ENCODE measurements at places on chromosomes 7 and 10.

GRCh38 chr7:130140551-130141160 is 64.5 kb downstream of the TMEM209 start:
- no peak for DNase-seq

- DNase-seq: no peak
Measured at GRCh38 chr7:49885593-49886285, 112.3 kb downstream of the VWC2 start.

DNA sequence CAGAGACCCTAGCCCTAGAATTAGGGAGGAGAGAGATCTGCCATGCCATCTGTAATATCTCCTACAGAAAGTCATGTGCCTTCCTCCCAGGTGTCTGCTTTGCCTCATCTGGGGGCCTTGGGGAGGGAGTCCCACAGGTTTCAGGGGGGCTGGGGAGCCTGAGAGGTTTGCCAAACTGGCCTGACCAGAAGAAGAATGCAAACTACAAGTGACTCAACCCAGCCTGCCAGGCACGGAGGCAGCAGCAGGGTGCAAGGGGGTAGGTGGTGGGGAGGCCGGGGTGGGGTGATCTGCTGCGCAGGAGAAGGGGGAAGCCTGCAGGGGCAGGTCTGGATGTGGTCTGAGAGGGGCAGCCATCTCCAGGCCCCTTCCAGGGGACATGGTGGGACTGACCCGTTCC is 9.6 kb upstream of the TRIM8 start:
- no peak for DNase-seq

DNA sequence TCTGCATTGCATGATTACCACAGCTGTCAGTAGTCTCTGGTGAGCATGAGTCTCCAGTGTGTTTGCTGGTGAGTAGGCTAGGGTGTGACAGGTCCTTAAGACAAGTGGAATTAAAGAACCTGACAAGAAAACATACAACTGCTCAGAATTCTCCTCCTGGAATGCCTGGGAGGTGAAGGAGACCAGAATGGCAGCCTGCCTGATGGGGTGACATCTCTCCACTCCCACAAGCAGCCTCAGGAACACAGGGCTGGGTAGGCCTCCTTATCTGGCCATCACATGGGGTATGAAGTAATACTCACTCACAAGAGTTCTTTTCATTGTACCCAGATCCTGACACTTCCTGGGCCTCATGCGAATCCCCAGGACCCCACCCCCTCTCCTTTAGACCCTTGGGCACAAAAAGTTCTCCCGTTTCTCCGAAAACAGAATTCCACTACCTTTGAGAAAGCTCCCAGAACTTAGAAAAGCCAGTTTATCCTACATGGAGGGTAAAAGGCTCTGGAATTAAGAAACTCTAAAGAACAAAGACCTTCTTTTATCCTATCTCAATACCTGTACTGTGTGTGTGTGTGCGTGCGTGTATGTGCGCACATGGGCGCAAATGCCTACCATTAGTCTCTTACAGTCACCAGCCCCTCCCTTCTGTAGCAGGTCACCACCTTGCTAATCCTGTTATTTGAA is 33.4 kb upstream of the C1GALT1 start:
- no peak for DNase-seq

- no peak for DNase-seq
Measured at GRCh38 chr10:81019029-81019890, 481.6 kb downstream of the SH2D4B start.

- peak; percentile 94 for DNase-seq
Measured at GRCh38 chr10:69318106-69318866, 40.0 kb downstream of the HK1 start.

DNA sequence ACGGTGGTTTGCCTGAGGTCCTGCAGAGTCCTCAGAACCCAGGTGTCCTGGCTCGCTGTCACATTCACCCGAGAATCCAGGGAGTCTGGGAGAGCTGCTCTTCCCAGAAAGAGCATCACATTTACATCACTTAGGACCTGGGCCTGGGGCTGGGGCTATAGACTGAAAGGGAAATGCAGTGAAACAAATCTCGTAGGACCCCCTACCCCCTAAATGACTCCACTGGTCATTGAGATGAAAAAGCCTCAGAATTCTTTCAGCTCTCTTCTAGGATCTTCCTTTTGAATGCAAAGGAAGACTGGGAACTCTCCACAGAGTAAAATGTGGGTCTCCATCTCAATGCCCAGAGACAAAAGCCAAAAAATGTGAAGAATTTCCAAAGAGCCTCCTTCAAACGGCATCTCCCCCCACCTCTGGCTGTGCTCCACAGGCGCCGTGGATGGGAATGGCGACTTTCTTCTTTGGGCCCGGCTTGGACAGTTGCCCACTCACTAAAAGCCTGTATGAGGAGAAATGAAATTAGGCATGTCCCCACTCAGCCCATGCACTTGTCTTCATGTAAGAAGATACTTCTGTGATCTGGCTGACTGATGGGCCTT is 49.0 kb upstream of the PODXL start:
- DNase-seq: no peak

GRCh38 chr10:131946880-131947279 is 34.8 kb downstream of the BNIP3 start:
- no peak for DNase-seq

GRCh38 chr7:142771353-142771723 is 568 bp downstream of the PRSS2 start:
- no peak for DNase-seq

- no peak for DNase-seq
Measured at GRCh38 chr7:138626846-138627245, 74.3 kb downstream of the SVOPL start.

DNA sequence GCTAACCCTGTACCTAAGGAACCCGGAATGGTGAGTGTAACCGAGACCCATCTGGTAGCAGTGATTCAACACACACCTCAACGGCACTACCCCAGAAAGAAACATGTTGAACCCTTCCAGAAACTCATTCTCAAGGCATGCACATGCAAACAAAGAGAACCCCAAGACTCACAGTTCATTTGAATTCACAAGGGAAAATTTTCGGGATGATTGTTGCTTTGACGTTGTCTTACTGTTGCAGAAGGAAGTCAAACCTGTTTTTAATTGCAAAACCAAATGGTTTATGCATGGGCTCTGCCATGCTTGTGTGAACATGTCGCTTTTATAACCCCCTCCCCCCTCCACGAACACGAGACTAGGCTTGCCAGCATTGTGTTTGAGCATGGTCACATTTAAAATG is 539.7 kb downstream of the GATA3 start:
- DNase-seq: no peak

- DNase-seq: no peak
Measured at GRCh38 chr10:111233439-111233838, 156.6 kb downstream of the ADRA2A start.

- no peak for DNase-seq
Measured at GRCh38 chr7:40673285-40673684, 538.5 kb downstream of the SUGCT start.

- DNase-seq: no peak
Measured at GRCh38 chr10:13515467-13515866, 13.3 kb downstream of the BEND7 start.

DNA sequence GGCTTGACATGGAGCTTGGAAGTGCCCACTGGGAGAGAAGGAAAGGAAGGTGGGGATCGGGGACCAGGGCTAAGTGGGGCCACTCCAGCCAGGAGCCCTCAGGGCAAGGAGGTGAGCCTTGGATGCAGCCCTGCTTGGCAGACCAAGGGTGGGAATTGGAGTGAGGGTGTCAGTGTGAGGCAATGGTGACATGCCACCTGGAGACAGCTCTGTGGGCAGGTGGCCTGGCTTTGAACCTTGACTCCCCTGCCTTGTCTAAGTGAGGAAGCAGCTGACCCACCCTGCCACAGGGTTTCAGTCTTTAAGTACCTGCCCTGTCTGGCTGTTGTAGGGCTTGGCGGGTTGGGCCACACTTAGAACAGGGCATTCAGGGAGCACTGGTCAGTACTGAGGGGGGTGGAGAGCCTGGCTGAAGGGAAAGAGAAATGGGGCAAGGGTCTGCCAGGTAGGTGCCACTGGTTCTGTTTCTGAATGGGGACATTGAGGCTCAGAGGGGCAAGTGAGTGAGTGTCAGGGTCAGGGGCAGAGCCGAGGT is 4.8 kb downstream of the RAMP3 start:
- DNase-seq: no peak

DNA sequence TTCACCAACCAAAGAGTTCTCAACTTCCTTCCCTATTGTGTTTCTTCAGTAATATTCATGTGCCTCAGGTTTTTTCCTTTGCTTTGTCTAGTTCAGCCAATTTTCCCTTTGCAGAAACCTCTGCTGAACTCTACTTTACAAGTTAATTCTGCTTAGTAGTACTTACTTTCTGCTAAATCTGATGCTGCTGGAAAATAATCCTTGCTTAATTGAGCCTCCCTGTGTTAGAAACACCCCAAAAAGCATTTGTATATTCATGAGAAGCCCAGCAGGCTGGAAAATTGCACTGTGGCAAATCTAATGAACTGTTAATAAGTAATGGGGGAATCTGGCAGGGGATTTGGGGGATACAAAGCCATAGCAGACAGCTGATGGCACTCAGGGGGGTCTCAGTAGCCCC is 78.5 kb downstream of the CDCA7L start:
- no peak for DNase-seq

DNA sequence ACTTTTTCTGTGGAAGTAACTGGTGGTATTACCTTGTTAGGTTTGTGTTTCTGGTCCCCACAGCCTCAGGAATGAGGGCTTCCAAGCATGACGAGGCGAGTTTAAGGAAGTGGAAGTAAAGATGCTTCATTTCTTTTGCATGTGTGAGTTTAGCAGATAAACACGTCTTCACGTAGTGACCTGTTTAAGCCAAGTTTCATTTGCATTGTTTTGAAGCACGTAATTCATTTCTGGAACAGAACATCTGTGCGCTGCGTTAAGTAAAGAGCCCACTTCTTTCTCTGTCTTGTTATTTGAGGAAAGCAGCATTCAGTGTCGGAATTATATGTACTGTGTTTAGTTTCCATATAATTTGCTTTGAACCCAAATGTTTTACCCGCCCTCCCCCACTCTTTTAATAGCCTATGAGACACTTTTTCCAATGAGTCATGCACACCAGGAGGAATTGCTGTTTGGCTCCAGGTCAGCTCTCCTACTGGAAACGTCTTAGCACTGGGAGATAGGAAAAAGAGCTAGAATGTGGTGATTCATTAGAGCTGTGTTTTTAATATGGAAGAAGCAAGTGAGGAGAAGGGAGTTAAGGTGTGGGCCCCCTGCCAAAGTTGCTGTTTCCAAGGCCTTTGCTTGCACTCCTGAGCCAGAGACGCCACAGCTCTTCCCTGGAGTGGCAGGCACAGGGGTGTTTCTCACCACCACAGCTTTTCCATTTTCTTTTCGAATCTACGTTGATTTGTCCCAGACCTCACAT is 36.7 kb downstream of the BTBD16 start:
- no peak for DNase-seq

GRCh38 chr7:130893441-130893894 is 159.5 kb upstream of the KLF14 start:
- DNase-seq: no peak

Measured in activated naive CD8-positive, alpha-beta T cell treated with anti-CD3 and anti-CD28 coated beads, Interleukin-2, amount 50 U/mL, for 24 hours (primary cell).